ENCODE measurements at places on chromosomes 5 and 9.

GRCh38 chr5:122350496-122350895 lies 38.5 kb downstream of the SNCAIP start:
- no peak for DNase-seq

- peak; percentile 8 for DNase-seq
Measured at GRCh38 chr5:55820488-55820887, 30.7 kb upstream of the IL31RA start.

DNA sequence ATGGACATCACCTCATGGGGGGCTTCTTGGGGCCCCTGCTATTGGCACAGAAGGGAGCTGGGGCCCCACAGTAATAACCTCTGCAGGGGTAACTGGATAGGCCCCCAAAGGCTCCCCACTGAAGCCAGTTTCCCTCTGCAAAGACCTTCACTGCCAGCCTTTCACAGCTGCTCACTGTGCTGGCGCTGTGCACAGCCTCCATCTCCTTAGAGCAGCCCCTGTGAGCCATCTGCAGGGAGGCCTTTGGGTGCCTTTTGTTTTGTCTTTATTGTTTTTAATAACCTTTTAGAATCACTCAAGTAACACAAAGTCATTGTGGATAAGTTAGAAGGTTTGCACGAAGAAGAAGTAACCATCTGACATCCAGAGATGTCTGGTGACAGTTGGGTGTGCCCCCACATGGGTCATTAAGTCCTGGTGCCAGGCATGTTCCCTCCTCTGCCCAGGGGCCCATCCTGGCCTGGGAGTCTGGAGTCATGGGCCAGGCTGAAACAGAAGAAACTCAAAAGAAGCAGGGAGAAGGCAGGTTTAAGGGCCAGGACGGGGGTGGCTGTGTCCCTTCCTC lies 42.7 kb downstream of the NCS1 start:
- peak; percentile 86 for DNase-seq

DNA sequence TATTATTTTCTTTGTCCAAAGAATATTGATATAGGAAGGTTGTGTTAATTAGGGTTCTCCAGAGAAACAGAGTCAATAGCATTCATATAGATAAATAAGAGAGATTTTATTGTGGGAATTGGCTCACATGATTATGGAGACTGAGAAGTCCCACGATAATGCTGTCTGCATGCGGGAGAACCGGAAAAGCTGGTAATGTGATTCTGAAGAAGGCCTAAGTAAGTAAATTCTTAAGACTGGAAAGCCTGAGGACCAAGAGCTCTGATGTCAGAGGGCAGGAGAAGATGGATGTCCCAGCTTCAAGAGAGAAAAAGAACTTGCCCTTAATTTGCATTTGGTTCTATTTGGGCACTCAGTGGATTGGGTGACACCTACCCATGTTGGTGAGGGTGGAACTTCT lies 307.4 kb upstream of the C9orf72 start:
- DNase-seq: no peak

GRCh38 chr5:33361781-33362180 lies 79.0 kb upstream of the TARS1 start:
- no peak for DNase-seq

GRCh38 chr5:145703856-145704255 lies 131.3 kb downstream of the PRELID2 start:
- no peak for DNase-seq

GRCh38 chr5:131521252-131521651 lies 113.8 kb downstream of the RAPGEF6 start:
- no peak for DNase-seq

GRCh38 chr9:95446259-95446658 lies 70.5 kb downstream of the PTCH1 start:
- no peak for DNase-seq

GRCh38 chr5:37696190-37697021 lies 143.4 kb downstream of the GDNF start:
- DNase-seq: no peak

- no peak for DNase-seq
Measured at GRCh38 chr5:175166026-175166425, 278.0 kb downstream of the DRD1 start.

DNA sequence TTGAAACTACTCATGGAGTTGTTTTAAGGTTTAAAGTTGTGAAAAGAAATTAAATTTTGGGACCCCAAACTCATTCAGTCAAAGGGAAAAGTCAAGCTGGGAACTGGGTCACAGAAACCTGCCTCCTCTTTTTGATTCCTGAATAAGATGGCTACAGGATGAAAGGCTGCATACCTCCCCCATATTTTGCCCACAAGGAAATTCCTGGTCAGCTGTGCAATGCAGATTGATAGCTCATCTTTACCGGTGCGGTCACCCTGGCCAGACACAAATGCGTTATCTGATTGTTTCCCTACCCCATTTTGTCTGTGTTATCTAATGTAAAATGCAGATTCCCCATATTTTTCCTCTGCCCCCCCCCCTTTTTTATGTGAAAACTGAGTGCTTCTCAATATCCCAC lies 1.3 kb downstream of the HAVCR2 start:
- DNase-seq: no peak

DNA sequence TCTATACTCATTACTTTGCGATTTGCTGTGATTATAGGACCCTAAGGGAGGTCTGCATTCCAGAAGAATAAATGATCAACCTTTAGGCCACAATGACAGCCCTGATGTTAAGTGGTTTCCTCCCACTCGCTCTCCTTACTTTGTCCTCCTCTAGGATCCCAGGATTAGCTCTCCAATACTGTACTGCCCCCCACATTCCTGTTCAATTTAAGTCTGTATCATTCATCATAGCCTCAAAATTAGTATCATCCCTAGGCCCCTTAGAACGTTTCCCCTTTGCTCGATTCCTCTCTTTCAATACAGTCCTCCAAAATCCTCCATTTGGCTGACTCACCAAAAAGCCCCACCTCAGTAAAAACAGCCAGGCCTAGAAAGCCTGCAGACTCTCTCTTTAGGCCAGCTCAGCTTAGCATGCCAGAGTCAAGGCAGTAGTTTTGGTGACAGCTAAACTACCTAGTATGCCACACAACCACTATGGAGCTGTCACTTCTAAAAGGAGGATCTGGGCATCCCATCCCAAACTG lies 24.4 kb downstream of the RNF145 start:
- no peak for DNase-seq

GRCh38 chr5:110969502-110969901 lies 102.0 kb upstream of the TSLP start:
- DNase-seq: no peak

DNA sequence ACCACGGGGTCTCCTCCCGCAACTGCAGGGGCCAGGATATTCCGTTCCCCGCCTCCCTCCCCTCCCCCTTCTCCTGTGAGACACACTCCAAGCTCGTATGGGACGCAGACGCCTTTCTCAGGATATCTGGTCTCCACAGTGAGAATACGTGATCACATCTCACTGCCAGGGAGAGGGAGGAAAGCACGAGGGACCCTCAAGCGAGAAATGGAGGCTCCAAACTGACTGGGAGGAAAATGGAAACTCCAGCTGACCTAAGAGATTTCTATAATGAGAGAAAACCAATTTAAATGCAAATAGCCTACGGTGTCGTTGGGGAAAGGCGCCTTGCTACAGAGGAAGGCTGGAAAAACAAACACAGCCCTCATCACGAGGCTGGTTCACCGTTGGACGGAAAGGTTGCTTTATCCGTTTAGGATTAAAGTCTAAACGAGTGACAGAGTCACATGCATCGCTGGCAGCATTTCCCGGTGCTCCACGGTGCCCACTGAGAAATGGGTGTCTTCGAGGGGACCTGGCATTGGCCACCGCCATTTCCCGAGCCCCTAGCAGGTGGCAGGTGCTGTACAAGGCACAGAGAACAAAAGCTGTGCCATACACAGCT lies 116.9 kb upstream of the CPEB4 start:
- DNase-seq: peak; percentile 25

GRCh38 chr5:172958331-172959046 lies 735 bp upstream of the RPL26L1 start:
- peak; percentile 71 for DNase-seq

DNA sequence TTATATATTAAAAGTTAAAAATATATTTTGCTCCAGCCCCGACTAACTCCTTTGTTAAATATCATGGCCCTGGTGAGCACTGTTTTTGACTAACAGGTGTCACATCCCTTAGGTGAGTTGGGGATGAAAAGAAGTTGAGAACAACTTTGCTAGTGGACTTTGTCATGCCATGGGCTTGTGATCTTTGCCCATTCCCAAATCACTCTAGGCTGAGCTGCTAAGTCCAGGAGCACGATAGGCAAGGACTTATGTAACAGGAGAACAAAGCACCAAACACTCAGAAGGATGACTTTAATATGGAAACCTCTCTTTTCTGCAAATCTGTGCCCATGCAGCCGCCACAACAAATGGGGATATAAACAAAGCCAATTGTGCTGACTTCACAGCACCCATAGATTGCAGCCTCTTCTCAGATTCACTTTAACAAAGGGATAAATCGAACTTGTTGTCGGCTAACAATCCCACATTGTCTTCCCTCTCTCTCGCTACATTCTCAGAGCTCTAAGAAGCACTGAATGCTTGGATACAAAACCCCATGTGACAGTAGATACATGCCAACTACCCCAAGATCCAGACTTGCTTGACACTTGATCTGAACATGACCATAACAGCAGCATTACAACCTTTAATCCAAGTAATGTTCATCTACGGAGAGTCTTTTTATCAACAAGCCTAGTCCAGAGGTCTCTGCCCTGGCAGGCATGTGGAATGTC lies 86.8 kb upstream of the CD180 start:
- DNase-seq: no peak

GRCh38 chr5:176621661-176622079 lies 8.7 kb downstream of the SNCB start:
- peak; percentile 26 for DNase-seq

DNA sequence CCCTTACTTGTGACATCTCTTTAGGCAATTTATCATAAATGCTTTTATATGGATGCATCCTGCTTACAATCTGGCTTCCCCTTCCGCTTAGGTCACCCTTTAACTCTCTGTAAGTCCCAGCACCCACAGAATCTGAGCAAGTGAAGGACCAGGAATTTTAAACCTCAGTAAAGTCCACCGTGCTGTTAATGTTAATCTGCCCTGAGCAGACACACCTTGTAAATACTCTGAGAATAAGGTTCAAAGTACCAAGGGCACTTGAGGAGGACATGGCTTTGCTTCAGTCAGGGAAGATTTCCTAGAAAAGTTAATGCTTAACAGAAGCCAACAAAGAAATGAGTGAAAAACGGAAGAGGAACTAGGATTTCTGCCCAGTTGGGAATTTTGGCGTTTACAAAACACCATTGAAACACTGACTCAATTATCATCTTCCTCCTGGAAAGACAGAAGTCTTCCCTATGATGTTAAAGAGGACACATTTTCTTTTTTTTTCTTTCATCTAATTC lies 26.4 kb upstream of the TTC39B start:
- DNase-seq: no peak

GRCh38 chr9:128773049-128773448 lies 1.3 kb upstream of the ZER1 start:
- DNase-seq: no peak

GRCh38 chr5:746258-746761 lies 38.2 kb downstream of the ZDHHC11B start:
- DNase-seq: no peak

- DNase-seq: no peak
Measured at GRCh38 chr5:111603446-111603827, 91.1 kb upstream of the STARD4 start.

DNA sequence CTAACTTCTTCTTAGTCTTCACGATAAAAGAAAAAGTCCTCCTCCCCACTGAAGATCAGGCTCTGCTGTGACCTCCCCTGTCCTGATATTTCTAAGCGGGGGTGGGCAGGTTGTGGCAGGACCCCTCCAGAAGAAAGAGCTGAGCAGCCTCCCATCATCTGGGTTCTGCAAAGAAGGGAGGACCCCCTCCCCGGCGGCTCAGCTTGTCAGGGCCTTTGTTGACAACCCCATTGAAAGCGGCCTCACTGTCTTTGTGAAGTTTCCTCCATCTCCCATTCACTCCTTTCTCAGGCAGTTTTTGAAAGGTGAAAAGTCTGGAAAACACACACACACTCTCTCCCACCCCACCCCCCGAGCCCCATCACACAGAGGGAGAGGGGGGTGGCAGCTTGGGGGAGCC lies 26.2 kb upstream of the BARHL1 start:
- no peak for DNase-seq

DNA sequence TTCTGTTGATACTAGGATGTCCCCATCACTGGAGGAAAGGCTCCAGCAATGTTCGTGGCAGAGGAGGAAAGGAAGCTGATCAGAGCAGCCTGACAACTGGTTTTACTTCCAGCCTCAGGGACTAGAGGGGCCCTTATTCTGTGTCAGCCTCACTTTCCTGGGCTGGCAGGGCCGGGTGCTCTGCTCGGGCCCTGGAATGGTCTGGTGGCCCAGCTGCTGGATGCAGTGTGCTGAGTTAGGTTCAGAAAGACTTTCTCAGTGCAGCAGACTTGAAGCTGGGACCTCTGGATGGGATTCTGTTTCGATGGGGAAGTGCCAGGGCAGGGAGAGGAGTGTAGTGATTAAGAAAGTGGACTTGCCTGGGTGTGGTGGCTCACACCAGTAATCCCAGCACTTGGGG lies 81.0 kb downstream of the MACROH2A1 start:
- no peak for DNase-seq

DNA sequence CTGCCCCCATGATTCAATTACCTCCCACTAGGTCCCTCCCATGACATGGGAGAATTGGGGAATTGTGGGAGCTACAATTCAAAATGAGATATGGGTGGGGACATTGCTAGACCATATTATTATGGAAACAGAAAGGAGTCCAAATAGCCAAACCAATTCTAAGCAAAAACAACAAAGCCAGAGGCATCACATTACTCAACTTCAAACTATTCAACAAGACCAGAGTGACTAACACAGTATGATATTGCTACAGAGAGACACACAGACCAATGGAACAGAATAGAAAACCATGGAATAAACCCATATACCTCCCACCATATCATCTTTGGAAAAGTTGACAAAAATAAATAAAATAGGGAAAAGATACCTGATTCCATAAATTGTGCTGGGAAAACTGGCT lies 710.5 kb upstream of the CDH9 start:
- no peak for DNase-seq

- DNase-seq: peak; percentile 81
Measured at GRCh38 chr5:134371834-134372340, 518 bp downstream of the UBE2B start.

GRCh38 chr9:100619194-100619593 lies 41.3 kb downstream of the CAVIN4 start:
- DNase-seq: no peak

- DNase-seq: no peak
Measured at GRCh38 chr9:89481538-89481915, 16.4 kb downstream of the SEMA4D start.

DNA sequence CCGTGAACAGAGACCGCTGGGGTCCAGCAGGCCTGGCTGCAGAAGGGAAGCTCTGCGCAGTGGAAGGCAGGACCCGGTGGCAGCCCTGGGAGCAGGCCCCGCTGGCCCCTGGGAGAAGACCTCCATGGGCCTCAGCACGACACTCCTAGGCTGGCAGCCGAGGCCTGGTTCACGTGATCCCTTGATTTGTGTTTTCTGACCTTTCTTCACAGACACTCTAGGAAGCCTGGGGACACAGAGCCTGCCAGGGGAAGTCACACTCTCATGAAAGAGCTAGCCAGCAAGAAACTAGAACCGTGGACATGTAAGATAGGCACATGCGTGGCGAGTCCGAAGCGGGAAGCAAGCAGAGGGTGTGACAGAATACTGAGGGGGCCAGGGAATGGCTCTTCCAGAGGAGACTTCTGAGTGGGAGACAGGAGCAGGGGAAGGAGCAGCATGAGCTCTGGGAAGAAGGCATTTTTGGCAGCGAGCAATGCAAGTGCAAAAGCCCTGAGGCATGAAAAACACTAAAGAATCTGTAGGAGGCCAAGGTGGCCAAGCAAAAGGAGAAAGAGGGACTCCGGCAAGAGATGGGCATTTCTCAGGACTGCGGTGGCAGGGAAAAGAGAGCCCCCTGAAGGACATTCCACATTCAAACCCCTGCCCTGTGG lies 26.6 kb upstream of the IL17B start:
- no peak for DNase-seq
